ENCODE measurements at places on chromosomes 4 and X. TPM values are rescaled to one million over a fixed set of nuclear protein-coding genes. Genes with fewer than 3 reads are reported as not detected.

- H3K4me3 ChIP-seq: no peak overlapping the region
- H3K27ac ChIP-seq: no peak overlapping the region
- H3K4me1 ChIP-seq: no peaks in the 10 kb centered on the region
- no peaks in the 10 kb centered on the region for H3K36me3 ChIP-seq
- no peak for DNase-seq
These were observed 12.8 kb downstream of the CYSLTR1 start for GRCh38 chrX:78314561-78314960.

DNA sequence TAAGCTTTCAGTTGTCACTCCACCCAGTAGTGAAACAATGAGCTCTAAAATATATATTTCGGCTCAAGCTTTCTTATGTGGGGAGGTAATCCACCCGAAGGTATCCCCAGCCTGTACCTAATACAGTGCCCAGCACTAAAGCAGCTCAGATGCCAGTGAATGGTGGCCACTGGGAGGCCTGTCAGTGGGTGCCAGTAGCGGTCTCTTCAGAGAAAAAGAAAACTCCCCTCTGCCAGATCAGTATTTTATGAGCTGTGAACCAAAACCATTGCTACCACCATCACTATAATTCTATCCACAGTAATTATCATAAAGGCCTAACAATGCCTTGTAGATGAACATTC is 835 bp upstream of the NFKB1 start:
- peak overlapping the region; percentile 93 for H3K27ac ChIP-seq
- H3K27me3 ChIP-seq: no peaks in the 10 kb centered on the region
- H3K4me3 ChIP-seq: peak overlapping the region; percentile 91
- no peaks in the 10 kb centered on the region for H3K36me3 ChIP-seq

ERAS gene
- total RNA-seq: not detected

GRCh38 chrX:54776987-54777672 is 20.9 kb downstream of the ITIH6 start:
- H3K36me3 ChIP-seq: no peaks in the 10 kb centered on the region
- DNase-seq: no peak
- no peaks in the 10 kb centered on the region for H3K27me3 ChIP-seq
- H3K4me1 ChIP-seq: no peaks in the 10 kb centered on the region
- H3K27ac ChIP-seq: no peak overlapping the region

PPP4R3C gene
- total RNA-seq: not detected

S100P gene
- total RNA-seq: not detected

RAB40AL gene
- not detected for total RNA-seq

DNA sequence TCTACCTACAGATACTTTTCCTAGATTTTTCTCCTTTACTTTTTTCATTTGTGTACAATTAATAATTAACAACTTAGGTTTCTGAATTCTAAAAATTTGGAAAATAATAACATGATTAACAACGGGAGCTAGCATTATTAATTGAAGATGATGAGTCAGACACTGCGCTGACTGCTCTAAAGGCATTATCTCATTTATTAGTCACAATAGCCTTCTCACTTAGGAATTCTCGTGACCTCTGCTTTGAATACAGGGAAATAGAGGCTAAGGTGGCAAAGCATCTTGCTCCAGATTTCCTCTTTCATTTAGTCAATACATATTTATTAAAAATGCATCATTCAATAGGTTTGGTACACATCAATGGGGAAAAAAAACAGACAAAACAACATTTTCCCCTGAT is 441.3 kb downstream of the PCDH18 start:
- H3K27me3 ChIP-seq: no peaks in the 10 kb centered on the region
- no peaks in the 10 kb centered on the region for H3K4me1 ChIP-seq
- DNase-seq: no peak
- no peak overlapping the region for H3K4me3 ChIP-seq
- H3K36me3 ChIP-seq: no peaks in the 10 kb centered on the region
- H3K27ac ChIP-seq: no peak overlapping the region

DNA sequence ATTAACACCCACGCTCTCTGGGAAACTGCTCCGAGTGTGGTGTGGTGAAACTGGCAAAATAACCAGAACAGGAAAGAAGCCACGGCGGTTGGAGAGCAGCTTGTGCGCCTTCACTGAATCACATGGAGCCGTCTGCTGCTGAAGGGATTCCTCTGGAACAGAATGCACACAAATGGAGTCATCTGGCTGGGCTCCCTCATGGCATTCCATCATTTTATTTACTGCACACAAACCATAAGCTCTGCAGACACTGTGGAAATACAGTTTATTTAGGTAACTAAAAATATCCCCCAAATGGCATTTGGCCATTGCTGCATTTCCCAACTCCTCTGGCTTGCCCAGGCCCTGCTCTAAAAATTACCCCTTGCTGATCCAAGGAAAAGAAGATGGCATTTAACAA is 187.0 kb upstream of the S100G start:
- H3K27ac ChIP-seq: no peak overlapping the region
- H3K4me3 ChIP-seq: no peak overlapping the region
- no peaks in the 10 kb centered on the region for H3K4me1 ChIP-seq
- H3K36me3 ChIP-seq: no peaks in the 10 kb centered on the region
- no peaks in the 10 kb centered on the region for H3K27me3 ChIP-seq

Measured in heart right ventricle (tissue), 16 donors.